ENCODE measurements at places on chromosomes 16 and 17.
A peak's percentile ranks its signal among the peaks of the same experiment; 100 is the strongest.

DNA sequence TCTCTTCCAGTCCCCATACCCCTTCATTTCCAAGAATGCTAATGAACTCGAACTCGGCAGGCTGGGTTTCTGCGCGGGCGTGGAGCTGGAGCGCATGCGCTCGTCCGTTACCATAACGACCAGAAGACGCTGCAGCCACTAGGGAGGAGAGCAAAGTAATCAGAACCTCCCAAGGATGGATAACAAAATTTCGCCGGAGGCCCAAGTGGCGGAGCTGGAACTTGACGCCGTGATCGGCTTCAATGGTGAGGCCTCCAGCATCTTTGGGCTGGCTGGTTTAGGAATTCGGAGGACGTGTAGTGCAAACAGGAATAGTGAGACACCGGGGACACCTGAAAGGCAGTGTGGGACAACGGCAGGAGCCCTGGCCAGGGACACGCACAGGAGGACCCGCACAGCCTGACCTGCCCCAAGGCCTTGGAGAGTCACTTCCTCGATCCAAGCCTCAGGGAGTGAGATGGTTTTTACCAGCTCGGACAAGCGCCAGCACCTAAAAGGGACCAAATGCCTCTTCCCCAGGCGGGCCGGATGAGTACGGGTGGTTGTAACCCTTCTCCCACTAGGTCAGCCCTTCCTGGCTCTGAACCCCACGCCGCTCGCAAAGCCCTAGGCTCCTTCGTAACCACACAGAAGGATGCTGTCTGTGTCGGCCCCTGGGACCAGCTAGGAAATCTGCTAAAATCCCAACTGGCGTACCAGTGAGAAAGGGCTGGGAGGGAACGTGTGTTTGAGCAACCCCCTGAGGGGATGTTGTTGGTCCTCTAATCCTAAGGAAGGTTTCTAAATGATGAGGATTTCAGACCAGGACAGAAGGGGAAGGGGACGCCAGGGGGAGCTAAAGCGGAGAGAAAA, at the start of gene CFAP52:
Gene CFAP52 (plus strand): TSS at position 122 of the 852 bp plus-strand sequence. CDS start 54 bp downstream, at position 176.
- DNase-seq: peak; percentile 78

DNA sequence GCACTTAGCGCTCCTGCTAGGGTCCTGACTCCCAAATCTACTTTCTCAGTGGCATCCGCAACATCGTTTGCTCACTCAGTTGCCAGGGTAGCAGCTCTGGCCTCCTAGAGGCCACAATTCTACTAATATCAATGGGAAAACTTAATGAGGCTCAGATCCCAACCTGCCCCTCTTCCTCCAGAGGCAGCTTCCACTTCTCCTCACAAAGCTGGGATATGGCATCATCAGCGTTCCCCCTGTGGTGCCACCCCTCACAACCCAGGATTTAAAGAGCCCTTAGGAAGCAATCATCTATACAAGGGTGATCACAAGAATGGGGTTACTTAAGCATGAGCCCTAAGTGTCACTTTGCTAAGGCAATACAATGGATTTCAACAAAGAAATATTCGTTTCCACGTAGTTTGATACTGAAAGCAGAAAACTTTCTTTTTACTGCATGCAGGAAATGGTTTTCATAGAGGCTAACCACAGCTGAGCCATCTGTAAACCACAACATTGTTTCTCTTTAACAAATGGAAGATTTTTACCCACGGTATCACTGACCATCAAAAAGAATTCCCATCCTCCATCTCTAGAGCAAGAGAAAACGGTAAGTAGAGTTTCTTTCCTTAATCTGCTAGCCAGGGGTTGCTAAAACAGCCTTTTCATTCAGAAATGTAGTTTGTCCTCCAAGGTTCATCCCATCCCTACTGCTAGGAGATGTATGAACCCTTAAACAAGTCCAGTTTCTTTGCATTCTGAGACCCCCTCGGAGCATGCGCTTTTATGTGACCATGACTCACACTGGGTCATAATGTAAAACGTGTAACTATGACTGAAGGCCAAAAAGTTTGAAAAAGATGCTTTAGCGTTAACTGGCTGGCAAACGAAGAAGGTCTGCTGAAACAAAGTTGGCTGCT, 68.3 kb upstream of the BCAR1 start:
- no peak for DNase-seq

GRCh38 chr17:6084311-6085161, 14.4 kb downstream of the WSCD1 start:
- DNase-seq: no peak

DNA sequence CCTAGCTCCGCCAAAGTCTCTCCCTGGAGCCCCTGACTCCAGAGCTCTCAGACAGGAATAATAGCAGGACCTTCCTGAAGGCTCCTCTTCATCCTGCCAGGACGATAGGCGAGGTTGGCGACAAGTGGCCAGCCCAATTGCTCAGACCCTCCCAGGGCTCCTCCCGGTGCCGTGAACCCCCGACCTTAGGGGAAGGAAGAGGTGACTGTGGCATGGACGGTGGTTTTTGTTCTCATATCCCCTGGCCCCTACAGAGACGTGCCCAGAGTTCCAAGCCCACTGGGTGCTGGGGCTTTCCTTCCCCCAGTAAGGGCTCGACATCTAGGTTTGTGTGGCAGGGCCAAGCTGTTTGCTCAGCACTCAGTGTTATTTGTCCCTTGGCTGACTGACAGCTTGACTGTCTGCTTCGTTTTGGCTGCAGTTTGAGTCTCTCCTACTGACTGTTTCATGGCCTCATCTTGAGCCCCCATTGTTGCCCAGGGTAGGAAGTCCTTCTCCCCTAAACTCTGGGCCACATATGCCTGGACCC, 4.6 kb upstream of the ADCY7 start:
- DNase-seq: no peak
